Activated T-cell treated with anti-CD3 and anti-CD28 coated beads, Interleukin-2, amount 50 U/mL, for 4 hours (primary cell): ENCODE measurements at places on chromosomes 11 and 22.
A peak's percentile ranks its signal among the peaks of the same experiment; 100 is the strongest.

DNA sequence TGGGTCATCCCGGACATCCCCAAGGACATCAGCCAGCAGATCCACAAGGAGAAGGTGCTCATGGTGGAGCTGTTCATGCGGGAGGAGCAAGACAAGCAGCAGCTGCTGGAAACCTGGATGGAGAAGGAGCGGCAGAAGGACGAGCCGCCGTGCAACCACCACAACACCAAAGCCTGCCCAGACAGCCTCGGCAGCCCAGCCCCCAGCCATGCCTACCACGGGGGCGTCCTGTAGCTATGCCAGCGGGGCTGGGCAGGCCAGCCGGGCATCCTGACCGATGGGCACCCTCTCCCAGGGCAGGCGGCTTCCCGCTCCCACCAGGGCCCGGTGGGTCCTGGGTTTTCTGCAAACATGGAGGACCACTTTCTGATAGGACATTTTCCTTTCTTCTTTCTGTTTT is 15.3 kb upstream of the FADD start:
- DNase-seq = no peak

- no peak for DNase-seq
These were observed 60.4 kb downstream of the BCL2L13 start for GRCh38 chr22:17698948-17699347.

DNA sequence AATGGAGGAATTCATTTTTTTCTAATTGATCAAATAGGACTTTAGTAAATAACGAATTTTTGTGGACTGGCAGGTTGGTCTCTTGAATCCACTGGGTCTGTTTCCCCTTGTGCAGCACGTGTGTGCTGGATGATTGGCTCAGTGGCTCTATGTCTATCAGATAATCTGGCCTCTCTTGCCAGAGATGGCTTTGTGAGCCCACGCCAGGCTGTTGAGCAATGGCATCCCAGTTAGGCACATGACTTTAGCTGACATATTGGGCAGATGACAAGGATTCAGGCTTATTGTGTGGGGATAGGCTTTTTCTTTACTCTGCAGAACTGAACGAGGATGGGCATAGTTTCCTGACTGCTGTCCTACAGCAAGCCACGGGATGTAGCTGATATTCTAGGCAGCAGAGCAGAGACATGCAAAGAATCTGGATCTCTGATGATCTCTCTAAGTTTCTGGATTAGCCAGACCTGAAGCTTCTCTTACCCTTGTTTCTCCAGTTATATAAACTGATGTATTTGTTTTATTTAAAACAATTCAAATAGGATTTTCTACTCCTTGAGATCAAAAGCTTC is 144.9 kb downstream of the ARHGAP42 start:
- no peak for DNase-seq

DNA sequence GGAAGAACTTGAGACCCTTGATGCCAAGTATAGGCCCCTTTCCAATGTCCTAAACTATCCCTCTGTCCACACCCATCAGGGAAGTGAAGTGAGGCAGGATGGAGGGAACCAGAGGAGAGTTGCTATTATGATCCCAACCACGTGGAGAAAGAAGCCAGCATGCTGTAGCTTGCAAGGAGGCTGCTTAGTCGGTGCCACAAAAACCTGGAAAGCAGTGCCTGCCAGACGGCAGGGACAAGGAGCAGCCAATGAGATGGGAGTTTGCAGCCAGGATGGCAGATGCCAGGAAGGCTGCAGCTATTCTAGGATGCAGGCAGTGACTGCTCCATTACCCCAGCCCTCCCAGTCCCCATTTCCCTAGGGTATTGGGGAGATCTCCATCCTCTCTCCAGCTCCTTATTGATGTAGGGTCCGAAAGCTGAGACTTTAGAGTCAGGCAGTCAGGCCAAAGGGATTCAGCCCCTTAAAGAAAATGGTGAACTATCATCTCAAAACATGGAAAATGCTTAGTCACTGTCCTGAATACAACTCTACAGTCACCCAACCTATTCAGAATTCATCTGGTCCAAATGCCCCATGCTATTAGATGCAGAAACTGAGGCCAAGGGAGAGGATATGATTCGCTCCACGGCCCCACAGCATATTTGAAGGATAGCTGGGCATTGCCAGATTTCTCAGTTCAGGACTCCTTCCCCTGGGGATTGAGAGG is 18.4 kb upstream of the LRRC55 start:
- no peak for DNase-seq

DNA sequence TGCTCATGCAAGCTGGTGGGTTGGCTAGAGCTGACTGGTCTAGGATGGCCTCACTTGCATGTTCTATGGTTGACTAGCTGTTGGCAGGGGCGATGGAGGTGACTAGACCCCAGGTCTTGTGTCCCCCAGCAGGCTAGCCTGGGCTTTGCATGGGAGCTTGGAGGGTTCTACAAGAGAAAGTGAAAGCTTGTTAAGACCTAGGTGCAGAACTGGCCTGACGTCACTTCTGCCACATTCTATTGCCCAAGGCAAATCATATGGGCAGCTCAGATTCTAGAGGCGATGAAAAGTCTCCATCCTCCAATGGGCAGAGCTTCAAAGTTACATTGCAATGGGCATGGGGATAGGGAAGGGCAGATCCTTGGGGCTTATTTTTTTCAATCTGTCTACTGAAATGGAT is 170.9 kb downstream of the MIAT start:
- DNase-seq = no peak

DNA sequence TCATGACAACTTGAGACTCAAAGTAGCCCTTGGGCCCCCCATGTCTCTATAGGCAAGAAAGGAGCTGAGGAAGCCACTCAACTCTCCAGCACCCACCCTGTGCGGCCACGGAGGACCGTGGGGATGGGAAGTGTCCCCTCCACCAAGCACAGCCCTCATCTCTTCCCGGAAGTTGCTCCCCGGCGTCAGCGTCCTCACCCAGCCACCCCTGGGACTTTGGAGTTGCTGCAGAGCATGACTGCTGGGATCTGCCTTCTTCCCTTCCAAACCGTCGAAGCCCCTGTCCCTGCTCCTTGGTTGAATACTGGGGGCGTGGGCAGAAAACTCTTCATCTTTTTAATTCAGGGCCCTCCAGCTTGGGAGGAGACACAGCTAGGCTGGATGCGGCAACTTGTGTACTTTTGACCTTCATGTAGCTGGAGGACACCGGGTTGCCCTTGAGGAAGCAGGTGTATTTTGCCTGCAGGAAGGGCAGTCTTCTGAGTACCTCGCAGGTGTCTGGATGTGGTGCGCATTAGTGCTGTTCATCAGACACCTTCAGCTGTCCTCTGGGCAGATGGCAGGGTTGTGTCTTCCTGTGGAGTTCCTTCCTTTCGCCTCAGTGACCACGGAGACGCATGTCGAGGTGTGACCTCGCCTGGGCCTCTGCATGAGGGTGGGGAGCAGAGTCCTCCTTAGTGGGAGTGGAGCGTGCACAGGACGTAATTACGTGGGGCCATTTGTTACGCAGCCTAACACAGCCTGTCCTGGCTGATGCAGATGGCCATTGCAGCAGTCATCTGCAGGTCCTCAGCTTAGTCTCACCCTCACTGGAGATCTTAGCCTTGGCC is 12.2 kb upstream of the IFITM3 start:
- no peak for DNase-seq

DNA sequence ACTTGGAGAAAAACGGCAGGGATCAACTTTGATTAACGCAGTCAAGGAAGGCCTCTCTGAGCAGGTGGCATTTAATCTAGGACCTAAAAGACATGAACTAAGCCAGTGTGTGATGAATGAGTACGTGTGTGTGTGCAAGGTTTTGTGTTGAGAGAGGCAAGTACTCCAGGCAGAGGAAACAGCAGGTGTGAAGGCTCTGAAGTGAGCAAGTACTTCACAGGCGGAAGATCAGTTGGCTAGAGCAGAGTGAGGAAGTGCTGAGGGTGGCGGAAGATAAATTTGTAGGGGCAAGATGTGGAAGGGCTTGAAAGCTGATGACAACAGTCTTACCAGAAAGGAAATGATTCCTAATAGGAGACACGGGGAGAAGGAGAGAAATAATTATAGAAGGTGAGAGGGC is 6.8 kb downstream of the APIP start:
- DNase-seq = no peak

- no peak for DNase-seq
These were observed 4.8 kb downstream of the OR6A2 start for GRCh38 chr11:6794639-6795038.

- DNase-seq = no peak
These were observed 165.9 kb upstream of the NECTIN1 start for GRCh38 chr11:119894916-119895315.

DNA sequence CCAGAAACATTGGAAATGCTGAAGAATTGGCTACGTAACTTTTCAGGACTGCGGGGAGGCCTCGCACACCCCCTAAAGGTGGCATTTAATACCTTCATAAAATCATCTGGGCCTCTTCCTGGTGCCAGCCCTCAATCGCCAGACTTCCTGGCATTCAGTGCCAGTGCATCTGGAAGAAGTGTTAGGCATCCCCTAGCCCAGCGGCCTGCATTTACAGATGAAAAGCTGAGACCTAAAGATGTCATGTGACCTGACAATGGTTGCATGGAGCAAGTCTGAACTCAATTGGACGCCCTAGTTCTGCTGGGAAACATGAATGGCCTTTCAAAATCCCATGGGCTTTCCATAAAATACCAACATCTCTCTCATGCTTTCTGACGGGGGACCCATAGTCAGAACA is 81.0 kb upstream of the TMEM45B start:
- no peak for DNase-seq

DNA sequence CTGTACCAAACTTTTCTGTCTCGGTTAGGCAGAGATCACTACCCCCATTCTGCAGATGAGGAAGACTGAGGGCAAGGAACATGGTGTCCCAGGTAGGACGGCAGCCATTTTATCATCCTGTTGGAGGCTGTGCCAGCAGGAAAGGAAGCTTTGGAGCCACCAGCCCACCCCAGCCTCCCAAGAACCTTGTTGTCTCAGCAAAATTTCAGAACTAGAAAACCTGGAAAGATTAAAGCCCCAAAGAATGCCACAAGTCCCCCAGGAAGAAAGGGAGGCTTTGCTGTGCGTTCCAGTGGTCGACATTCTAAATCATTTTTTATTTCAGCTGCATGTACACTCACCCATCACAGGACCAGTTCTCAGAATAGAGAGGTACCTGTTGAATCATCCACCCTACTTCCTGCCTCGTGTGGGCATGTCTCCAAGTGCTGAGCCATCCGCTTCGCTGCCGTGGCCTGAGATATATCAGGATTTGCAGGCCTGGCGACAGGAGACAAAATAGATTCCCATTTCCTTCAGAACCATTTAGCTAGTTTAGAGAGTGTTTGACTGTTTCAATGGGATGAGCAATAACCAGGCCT is 13.0 kb upstream of the EIF3D start:
- DNase-seq = peak; percentile 29

DNA sequence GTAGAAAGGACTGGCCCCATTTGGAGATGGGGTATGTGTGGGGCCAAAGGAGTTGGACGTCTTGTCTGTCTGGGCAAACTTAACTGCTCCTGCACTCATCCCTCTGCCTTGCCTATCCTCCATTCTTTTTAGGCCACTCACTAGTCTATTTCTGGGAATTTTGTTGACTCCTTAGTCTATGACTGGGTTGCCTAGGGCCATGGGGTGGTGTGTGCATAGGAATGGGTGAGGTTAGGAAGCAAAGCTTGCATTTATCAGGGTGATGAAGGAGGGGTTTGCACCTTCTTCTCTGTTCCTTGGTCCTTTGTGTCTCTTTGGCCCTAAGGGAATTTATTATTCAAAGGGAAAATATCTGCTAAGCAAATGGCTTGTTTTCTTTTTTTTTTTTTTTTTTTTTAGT is 80.9 kb upstream of the OR9Q1 start:
- DNase-seq = no peak

GRCh38 chr11:111796696-111797095 is 30.5 kb upstream of the PPP2R1B start:
- no peak for DNase-seq

DNA sequence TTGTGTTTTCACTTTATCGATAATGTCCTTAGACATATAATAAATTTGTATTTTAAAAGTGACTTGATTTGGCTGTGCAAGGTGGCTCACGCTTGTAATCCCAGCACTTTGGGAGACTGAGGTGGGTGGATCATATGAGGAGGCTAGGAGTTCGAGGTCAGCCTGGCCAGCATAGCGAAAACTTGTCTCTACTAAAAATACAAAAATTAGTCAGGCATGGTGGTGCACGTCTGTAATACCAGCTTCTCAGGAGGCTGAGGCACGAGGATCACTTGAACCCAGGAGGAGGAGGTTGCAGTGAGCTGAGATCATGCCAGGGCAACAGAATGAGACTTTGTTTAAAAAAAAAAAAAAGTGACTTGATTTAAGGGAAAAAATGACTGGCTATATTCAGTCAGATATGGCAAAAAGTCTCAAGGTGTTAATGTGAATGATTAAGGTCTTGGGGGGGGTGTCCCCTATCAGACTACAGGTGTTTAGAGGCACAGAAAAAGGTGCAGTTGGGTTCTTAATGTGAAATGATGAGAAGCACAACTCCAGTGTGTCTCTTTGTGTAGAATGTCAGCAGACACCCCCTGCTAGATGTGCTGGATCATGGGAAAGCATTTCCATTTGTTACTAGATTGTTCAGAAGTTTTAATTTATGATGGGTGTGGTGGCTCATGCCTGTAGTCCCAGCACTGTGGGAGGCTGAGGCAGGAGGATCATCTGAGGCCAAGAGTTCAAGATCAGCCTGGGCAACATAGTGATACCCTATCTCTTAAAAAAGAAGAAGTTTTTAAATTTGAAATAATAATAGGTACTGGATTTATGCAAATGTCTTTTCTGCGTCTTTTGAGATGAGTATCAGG is 17.0 kb downstream of the NEAT1 start:
- DNase-seq = no peak

GRCh38 chr11:79226126-79226525 is 214.7 kb downstream of the TENM4 start:
- no peak for DNase-seq

DNA sequence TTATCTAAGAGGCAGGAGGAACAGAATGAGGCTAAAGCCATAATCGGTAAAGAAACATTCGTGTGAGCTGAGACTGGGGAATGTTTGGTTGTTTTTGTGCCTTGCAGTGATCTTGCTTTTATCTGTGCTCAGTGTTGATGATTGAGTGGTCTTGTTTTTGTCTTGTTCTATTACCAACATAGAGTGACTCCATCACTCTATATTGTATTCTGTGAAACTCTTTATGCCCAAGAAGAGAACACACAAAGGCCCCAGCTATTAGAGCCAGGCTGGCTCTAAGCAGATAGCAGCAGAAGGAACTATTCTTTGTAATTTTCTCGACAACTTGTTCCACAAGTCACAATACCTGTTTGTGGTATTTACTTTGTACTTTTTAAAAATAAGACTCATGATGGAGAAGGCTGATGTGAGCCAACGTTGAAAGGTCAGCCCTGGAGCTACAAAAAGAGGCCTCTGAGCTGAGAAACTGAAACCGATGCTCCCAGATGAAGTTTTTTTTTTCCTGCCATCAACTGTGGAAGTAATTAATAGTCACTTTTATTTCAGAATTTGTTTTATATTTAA is 68.4 kb downstream of the LARGE1 start:
- DNase-seq = no peak

DNA sequence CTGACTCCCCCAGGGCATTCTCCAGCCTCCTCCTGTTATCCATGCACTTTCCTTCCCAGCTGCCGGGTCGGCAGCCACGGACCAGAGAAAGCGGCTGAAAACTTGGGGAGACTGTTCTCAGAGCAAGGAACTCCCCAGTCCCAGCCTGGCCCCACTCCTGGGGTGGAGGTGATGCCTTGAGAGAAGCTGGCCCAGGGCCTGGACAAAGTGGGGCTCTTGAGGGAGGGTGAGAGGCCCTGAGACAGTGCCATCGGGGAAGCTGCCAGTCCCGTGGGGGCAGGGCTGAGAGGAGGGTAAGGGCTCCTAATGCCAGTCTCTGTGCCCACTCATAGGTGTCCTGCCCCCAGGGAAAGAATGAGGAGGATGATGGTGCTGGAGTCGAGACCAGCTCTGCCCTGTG is 53.8 kb downstream of the FLRT1 start:
- no peak for DNase-seq
